Stimulated activated CD4-positive, alpha-beta T cell treated with anti-CD3 and anti-CD28 coated beads, Interleukin-1b, Interleukin-23, amount 100 ng/mL, for 48 hours (primary cell): ENCODE measurements at places on chromosomes 6 and 20.
A peak's percentile ranks its signal among the peaks of the same experiment; 100 is the strongest.

GRCh38 chr20:40173872-40174271, 515.2 kb downstream of the MAFB start:
- no peak for DNase-seq

GRCh38 chr20:44745598-44746366, at the start of gene KCNK15:
Gene KCNK15, plus strand, starts transcription at chr20:44745865. Its CDS starts 46 bp downstream, at chr20:44745911.
- DNase-seq = peak; percentile 42

GRCh38 chr20:46123482-46124245, 5.5 kb downstream of the CD40 start:
- DNase-seq = no peak

DNA sequence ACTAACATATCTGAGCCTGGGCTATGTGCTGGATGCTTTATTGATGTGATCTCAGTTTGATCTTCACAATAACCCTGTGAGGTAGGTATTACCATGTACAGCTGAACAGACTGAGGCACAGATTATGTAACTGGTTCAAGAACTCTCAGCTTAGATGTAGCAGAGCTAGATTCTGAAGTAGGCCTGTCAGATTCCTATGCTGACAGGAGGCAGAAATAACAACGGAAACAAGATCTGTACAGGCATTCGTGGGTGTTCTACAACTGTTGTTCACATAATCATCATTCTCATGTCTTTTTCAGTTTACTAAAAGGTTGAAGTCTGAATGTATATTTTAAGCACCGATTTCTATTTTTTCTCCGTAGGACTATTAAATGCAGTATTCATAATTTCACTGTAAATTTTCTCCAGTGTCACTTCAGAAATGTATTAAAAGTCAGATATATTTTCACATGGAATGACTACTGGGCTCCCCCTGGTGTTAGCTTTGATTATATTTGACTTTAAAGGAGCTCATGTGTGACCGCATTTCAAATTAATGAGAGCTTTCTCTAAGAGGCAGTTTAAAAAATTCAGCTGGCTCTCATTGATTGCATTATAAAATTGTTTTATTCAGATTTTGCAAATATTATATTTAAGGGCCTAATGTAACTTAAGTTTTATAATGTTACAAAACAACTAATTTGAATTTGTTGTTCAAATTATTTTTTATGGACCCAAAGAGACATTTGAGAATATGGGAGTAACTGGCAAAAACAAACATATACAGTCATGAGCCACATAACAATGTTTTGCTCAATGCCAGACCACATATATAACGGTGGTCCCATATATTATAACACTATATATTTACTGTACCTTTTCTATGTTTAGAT, 36.4 kb upstream of the SLC17A4 start:
- no peak for DNase-seq

GRCh38 chr6:25883991-25884390, 9.9 kb upstream of the SLC17A3 start:
- DNase-seq = no peak
